ENCODE measurements at places on chromosomes 1 and 21. TPM values are rescaled to one million over a fixed set of nuclear protein-coding genes. Genes with fewer than 3 reads are reported as not detected.
A peak's percentile ranks its signal among the peaks of the same experiment; 100 is the strongest.

Gene FAM163A
- 0.57 TPM for polyA plus RNA-seq

Gene IFNLR1
- 3.5 TPM for polyA plus RNA-seq

Gene RNU5D-1
- polyA plus RNA-seq = 1.9 TPM

Gene NBPF6
- not detected for polyA plus RNA-seq

Gene EVA1C
- 2.4 TPM for polyA plus RNA-seq

Gene FCRL5
- 0.17 TPM for polyA plus RNA-seq

Gene OR6N1
- not detected for polyA plus RNA-seq

Gene UTP25
- 11.9 TPM for polyA plus RNA-seq

DNA sequence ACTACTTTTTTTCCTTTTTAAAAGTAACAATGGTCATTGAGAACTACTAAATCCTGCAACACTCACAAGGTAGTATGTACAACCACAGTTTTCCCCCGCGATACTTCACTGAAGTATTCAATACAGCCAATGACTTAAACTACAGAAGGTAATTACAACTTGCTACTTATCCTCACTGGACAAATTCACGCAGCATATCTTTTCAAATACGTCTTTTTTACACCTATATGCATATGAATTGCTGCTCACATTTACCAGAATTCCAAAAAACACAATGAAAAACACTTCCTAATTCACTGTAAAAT is 12.4 kb downstream of the NRIP1 start:
- DNase-seq = no peak

DNA sequence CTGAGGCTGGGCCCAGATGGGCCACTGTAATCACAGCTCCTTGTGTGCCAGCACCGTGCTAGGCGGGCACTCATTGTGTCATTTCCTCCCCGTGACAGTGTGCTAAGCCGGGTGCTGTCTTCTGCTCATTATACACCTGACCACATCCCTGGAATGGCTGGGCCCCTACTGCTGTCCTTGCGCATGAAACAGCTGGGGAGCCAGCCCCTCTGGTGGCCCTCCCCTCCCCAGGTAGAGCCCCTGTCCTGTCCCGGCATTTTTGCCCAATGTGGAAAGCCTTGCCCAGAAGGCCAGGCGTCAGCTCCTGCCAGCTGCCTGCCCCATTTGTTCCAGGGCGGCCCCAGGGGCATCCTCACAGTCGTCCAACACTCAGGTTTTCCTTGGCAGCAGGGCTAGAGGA is 107.4 kb upstream of the CASZ1 start:
- no peak for DNase-seq

GRCh38 chr1:221759436-221759835 is 17.5 kb upstream of the DUSP10 start:
- DNase-seq = no peak

- DNase-seq = no peak
Measured at GRCh38 chr21:46622226-46622625, 13.2 kb upstream of the PRMT2 start.

- DNase-seq = no peak
Measured at GRCh38 chr1:64124704-64125440, 78.6 kb upstream of the UBE2U start.

GRCh38 chr1:66312271-66312990 is 221.5 kb upstream of the SGIP1 start:
- peak; percentile 22 for DNase-seq

DNA sequence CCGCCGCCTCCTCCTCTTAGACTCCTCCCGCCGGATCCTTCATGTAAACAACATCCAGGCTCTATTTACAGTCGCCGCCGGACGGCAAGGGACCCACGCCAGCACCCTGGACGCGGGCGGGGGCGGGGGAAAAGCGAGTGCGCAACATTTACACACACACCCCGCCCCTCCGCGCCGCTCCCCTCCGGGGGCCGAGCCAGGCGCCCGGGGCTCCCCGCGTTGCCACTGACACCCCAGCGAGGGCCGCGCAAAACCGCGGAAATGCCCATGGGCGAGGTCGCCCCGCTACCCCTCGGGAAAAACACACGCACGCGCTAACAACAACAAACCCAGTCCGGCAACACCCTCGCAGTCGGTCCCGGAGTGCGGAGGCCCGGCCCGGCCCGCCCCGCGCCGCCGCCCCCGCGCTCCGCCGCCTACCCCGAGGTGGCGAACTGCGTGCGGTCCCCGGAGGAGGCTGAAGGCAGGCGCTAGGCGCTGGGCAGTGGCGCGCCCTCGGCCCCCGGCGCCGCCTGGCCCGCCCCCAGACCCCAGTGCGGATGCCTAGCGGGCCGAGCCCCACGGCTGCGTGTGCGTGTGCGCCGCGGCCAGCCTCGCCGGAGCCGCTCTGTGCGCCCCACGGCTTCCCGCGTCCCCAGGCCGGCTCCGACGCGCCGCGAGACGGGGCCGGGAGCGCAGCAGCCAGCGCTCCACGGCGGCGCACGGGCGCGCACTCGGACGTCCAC is 81.1 kb upstream of the AK4 start:
- DNase-seq = peak; percentile 70

GRCh38 chr1:109595531-109595930 is 23.9 kb downstream of the GNAT2 start:
- DNase-seq = no peak

GRCh38 chr1:20521960-20522861 is 14.3 kb upstream of the MUL1 start:
- peak; percentile 88 for DNase-seq

DNA sequence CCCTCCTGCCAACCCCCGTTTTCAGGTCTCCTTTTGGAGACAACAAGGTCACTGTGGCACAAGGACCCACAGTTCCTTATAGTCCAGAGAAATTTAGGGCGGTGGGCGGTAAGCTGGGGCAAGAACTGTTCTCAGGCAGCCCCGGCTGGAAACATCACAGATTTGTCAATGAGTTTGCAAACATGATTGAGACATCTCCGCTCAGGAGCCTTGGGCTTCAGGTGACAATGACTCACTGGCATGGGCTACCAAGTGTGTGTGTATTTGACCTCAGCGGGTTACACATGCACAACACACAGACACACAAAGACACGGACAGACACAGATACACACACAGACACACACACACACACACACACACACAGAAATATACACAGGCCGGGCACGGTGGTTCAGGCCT is 58.2 kb upstream of the ABCG1 start:
- DNase-seq = no peak
